ENCODE measurements at places on chromosomes 1 and 21.
A peak's percentile ranks its signal among the peaks of the same experiment; 100 is the strongest.

GRCh38 chr1:34808051-34808810 lies 15.4 kb downstream of the GJA4 start:
- DNase-seq: peak; percentile 27

DNA sequence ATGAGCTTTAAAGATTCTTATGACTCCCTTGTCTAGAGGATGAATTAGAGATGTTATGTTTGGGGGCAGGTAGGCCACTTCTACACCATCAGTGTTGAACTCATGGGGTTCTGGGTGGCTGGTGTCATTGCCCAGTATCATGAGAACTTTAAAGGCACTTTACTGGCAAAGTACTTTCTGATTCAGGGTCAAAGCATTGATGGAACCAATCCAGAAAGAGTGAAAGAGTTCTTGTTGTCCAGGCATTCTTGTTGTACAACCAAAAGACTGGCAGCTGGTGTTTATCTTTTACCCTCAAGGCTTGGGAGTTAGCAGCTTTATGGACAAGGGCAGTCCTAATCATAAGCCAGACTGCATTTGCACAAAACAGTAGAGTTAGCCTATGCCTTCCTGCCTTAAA lies 673.0 kb downstream of the USP25 start:
- DNase-seq: no peak

- no peak for DNase-seq
These were observed 12.4 kb downstream of the CHAF1B start for GRCh38 chr21:36397606-36398005.

DNA sequence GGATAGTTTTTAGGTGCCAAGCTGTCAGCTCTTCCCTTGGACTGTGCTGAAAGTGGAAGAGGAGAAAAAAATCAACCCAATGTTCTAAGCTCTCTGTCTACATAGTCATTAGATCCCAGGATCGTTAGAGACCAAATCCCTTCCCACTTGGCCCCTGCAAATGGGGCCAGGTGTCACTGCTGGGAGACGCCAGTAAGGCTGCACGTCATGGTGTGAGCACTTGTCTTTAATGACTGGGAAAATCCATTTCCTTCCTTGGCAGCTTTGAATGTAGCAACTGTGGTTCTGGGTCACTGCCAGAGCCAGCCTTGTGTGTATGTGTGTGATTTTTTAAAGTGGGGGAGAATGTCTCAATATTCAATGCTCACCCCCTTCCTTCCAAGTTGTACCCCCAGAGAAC lies 59.9 kb downstream of the MAN1C1 start:
- no peak for DNase-seq

GRCh38 chr1:26553942-26554682 lies 24.6 kb downstream of the RPS6KA1 start:
- DNase-seq: no peak

- no peak for DNase-seq
These were observed 8.9 kb downstream of the OVAAL start for GRCh38 chr1:180567654-180568053.

DNA sequence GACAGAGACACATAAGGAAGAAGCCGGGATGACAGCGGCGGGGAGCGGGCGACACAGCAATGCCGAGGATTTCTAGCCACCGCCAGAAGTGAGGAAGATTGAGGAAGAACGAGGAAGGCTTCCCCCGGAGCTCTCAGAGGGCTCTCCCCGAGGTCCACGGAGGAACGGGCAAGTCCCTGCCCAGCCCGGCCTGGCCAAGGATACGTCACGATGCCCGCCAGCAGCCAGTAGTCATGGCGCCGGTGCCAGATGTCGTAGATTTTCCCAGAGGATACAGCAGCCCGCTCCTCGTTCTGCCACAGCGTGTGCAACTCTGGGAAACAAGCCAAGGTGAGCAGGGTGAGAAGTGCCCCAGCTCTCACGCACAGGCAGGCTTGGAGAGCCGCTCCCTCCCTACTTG lies 65.9 kb downstream of the KCNAB2 start:
- DNase-seq: no peak

DNA sequence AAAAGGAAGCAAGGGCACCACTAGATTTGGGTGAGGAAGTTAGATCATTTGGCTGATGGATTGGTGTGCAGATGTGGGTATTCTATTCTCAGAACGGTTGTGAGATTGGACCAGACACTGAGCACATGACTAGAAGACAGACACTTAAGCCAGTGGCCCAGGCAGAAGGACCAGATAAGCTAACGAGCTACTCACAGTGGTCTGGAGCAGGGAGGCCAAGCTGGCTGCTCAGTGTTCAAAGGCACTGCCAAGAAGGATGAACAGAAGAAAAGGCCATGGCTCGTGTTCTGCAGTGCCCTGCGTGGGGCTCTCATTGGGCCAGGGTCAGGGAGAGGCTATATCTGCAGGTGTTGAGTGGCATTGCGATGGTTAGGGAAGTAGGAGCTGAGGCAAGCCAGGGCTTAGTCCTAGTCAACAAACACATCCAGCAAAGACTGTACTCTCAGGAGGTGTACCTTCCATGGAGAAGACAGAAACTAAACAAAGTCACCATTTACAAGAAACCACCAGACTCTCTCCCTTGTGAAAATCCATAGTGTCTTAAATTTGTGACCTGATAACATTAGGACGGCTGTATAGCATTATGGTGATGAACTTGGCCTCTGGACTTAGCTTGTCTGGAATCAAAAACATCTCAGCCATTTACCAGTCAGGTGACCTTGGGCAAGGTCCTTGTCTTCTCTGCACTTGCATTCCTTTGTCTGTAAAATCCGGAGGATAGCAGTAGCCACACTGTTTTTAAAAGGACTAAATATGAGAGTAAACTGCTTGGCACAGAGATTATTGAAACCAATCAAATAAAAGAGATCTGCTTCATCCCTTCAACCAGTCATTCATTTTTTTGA lies 274.5 kb downstream of the SIPA1L2 start:
- no peak for DNase-seq

- no peak for DNase-seq
These were observed 15.2 kb downstream of the CDK18 start for GRCh38 chr1:205519541-205520131.

- DNase-seq: no peak
These were observed 21.8 kb downstream of the ADARB1 start for GRCh38 chr21:45096217-45096616.

GRCh38 chr1:26268290-26269197 lies 11.3 kb upstream of the SH3BGRL3 start:
- DNase-seq: no peak

GRCh38 chr1:192453360-192453992 lies 122.1 kb upstream of the RGS1 start:
- DNase-seq: no peak

DNA sequence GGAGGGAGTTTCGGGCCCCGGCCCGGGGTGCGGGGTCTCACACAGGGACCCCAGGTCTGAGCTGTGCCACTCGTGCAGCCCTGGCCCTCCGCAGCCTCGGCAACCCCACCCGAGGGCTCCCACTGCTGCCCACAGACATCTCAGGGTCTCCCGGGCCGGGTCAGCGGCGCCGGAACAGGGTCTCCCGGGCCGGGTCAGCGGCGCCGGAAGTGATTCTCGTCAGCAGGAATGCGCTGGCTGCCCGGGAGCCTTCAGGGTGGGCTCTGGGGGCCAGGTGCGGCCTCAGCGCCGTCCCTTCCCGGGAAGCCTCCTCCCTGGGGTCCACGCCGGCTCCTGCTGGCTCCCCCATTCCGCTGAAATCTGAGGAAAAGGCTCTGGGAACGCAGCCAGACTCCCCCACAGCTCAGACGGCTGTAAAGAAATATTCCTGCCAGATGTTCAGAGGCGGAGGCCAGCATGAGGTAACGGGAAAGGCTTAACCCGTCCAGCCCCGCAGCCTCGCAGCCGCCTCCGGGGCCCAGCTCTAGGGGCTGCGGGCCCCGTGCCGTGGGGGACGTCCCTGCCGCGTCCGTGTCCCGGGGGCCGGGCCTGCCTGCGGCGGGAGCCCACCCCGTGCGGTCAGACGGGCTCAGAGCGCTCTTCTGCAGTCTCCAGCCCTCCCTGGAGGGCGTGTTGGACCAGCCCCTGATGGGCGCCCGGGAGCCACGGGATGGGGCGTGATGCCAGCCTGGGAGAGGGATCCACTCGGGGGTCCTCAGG lies 8.7 kb upstream of the COL6A1 start:
- DNase-seq: no peak

- no peak for DNase-seq
These were observed 12.5 kb upstream of the AMIGO1 start for GRCh38 chr1:109522026-109522425.

GRCh38 chr1:5730272-5731109 lies 261.7 kb downstream of the NPHP4 start:
- no peak for DNase-seq

DNA sequence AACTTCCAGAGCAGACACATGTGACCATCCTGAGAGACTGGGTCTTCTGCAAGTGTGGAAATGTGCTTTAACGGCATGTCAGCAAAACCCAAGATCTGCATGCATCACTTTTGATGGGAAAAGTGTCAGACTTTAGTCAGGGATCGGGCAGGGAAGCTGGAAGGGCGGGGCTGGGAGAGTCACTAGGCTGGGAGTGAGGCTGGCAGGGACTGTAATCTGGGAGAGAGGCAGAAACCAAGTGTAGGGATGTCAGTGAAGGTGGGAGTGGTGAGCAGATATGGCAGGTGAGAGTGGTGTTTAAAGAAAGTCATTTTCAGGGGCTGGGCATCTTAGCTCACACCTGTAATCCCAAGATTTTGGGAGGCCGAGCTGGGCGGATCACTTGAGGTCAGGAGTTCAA lies 11.3 kb downstream of the CDA start:
- no peak for DNase-seq

- DNase-seq: no peak
These were observed 122.9 kb downstream of the DMRTA2 start for GRCh38 chr1:50300297-50300696.

- no peak for DNase-seq
These were observed 60.5 kb downstream of the LDLRAD2 start for GRCh38 chr1:21872445-21873079.

DNA sequence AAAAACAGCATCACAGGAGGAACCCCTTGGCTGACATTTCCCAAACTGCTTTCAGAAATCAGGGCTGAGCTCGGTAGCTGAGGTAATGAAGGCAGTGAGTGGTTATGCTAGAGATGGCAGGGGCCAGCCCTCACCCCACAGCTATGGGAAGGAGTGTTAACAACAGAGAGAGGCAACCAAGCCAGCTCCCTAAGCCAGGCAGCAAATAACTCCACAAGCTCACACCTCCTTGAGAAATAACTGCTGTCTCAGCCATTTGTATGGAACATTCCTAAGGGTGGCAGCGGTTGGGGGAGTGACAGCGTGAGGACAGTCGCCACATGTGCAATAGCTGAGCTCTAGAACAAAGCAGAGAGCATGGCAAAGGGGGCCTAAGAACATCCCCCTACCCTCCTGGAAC lies 42.6 kb downstream of the LMX1A start:
- DNase-seq: no peak

- DNase-seq: no peak
These were observed 14.7 kb downstream of the TNFRSF18 start for GRCh38 chr1:1191734-1192133.

- DNase-seq: no peak
These were observed 16.2 kb upstream of the RNPC3 start for GRCh38 chr1:103509250-103509649.

DNA sequence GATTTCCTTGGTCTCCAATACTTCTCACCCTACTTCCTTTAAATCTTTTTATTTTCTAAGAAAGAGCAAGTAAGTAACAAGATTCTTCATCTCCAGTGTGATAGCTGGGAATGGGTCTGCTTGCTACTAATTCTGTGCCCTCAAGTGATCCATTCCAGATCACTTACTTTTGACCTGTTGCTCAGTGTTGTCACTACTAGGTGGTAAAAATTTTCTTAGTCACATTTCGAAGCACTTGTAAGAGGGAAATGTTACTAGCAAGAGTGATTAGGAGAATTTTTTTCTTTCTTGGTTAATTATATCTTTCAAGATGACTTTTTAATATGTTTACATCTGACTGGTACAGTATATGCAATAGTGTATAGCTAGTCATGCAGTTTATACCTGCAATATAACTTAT lies 2.2 kb downstream of the UBAP2L start:
- no peak for DNase-seq

DNA sequence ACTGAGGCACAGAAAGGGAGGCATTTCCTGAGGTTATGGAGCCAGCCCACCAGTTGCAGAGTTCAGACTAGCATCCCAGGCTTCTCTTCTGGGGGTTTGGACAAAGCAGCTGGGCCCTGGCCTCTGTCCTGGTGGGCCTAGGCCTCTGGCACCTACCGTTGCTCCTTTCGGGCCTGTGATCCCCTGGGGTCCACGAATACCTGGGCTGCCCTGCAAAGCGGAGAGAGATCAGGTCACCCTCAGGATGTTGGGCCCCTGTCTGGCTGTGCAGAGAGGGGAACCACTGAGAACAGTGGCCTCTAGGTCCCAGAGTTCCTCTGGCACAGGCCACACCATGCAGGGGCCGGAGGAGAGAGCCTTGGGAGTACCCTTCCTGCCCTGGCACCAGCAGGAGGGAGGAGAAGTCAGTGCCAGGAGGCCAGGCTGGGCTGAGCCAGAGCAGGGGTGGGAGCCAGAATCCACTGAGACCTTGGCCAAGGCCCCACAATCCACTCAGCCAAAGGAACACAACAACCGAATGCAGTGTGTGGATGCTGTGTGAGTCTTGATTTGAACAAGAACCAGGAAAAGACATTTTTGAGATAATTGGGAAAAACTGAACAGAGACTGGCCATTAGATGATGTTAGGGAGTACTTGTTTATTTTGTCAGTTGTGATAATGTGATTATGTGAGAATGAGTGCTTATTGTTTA lies 8.9 kb downstream of the COL9A2 start:
- DNase-seq: no peak

GRCh38 chr1:40697436-40697835 lies 5.9 kb downstream of the NFYC start:
- no peak for DNase-seq

DNA sequence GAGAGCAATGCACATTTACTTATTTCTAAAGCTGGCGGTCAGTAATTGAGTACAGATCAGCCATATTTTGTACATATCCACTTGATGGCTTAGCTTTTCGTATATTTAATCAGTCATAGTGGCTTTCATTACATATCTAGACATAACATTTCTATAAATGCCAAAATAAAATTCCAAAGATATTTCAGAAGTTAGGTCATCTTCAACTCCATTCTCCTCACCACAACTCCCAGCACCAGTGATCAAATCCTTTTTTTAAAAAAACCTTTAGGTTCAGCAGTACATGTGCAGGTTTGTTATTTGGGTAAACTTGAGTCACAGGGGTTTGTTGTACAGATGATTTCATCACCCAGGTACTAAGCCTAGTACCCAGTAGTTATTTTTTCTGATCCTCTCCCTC lies 53.9 kb upstream of the GNG4 start:
- peak; percentile 14 for DNase-seq

DNA sequence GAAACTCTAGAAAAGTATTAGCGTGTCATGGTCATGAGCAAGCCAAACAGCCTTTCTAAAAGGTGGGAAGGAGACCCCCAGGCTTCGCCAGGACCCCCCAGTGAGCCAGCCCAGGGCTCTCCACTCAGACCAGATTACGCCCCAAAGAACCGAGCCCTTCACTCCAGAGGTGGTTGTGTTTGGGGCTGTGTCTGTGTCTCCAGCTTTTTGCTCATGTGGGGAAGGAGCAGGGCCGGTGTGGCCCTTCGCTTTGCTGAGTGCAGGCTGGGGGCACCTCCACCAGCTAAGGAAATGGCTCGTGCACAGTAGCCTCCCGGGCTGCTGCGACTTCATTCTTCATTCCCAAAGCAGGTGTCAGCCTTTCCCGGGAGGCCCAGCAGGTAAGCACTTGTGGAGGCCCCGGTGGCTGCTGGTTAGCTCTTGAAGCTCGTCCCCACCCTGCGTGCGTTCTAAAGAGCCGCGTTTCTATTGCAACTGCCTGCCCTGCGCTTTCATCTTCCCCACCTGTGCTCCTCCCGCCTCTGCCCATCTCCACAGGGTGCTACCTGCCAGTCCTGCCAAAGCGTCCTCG lies 531 bp downstream of the TSPEAR start:
- DNase-seq: peak; percentile 92

GRCh38 chr1:155932487-155932886 lies 1.7 kb downstream of the KHDC4 start:
- no peak for DNase-seq
